ENCODE measurements at places on chromosomes 2 and 18.

- no peak for DNase-seq
These were observed 453.2 kb upstream of the PIK3C3 start for GRCh38 chr18:41501848-41502247.

DNA sequence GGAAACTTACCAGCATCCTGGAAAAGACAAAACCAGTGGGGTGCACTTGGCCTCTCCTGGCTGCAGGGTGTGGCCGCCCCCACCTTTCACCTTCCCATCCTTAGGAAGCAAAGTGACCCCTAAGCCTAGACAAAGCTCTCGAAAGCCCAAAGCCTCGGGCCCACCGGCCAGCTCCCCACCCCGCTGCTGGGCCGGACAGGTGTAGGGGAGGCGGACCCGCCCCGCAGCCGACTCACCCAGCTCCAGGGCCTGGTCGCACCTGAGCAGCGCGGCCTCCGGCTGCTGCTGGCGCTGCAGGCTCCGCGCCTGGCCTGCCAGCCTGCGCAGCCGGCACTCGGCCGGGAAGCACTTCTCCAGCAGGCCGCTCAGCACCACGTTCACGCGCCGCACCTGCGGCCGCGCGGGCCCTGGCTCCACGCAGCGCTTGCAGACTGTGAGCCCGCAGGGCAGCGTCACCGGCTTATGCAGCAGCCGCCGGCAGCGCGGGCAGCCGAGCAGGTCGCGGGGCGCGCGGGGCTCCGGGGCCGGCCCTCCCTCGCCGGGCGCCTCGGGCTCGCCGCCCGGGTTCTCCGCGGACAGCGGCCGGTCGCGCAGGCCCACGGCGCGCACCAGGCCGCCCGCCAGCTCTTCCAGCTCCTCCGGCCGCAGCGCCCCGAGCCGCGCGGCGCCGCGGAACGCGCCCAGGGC lies 979 bp downstream of the LONRF2 start:
- peak; percentile 31 for DNase-seq

DNA sequence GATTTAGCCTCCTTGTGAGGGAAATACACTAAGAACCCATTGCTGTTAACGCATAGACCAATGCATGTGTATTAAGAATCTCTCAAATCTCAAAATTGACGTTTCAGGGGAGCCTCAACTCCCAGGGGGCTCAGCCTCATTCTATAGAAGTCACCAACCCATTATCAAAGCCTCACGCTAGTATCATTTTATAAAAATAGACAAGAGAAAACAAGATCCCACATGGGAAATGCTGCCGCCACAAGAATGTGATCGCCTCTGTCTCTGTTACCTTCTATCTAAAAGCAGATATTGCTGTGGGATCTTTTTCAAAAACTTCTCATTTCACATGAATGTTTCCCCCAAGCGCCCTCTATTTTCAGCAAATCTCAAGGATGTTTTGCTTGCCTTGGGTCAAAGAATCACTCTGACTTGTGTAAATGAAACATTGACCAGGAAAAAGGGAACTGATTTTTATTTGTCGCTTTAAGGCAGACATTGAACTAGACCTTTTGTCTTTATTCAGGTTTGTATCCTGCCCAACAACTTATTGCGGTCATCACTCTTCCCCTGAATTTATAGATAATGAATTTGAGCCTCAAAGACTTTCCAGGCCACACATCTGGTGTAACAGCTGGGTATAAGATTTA lies 679.0 kb upstream of the ID2 start:
- no peak for DNase-seq

DNA sequence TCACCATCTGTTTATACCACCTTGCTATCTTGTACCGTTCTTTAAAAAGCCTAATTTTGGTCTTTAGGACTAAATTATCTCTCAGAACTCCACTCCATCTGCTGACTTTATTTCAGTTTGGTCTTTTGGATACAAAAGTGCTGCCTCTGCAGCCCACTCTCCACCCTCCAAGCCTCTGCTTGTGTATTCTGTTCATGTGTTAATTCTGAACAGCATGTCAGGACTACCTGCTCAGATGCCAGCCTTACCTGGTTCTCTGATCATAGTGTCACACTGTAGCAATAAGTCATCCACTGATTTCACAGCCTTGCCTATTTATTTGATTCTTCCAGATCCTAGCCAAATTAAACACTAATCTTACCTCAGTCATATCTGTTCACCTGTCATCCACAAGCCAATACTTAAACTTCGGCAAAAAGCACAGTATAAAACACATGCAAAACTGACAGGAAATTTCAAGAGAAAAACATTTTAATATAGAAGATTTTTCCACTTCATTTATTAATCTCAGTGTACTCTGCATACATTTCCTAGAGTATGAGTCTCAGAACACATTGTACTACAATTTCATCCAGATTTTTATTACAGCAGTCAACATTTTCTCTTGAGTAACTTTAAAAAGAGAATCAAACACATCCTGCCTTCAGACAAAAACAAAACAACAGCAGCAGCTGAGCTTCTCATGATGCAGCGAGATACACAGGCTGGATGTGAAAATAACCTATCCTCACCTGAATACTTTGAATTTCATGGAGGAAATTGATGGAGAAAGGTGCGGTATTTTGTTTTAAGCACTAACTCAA lies 64.9 kb downstream of the PPP1R1C start:
- no peak for DNase-seq

GRCh38 chr2:86285571-86285970 lies 51.9 kb downstream of the REEP1 start:
- DNase-seq: no peak

GRCh38 chr2:43717322-43717721 lies 41.1 kb upstream of the C1GALT1C1L start:
- no peak for DNase-seq

DNA sequence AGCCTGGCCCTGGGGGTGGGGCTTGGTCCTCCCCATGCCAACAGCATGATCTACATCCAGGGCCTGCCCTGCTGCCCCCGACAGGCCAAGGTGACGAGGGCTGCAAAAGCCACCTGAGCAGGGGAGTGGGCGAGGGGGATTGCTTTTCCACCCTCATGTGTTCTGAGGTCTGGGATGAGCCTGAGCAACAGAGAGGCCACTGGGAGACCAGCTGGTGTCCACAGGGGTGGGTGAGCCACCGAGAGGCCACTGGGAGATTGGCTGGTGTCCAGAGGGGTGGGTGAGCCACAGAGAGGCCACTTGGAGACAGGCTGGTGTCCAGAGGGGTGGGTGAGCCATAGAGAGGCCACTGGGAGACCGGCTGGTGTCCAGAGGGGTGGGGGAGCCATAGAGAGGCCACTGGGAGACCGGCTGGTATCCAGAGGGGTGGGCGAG lies 147.4 kb upstream of the GPC1 start:
- no peak for DNase-seq

DNA sequence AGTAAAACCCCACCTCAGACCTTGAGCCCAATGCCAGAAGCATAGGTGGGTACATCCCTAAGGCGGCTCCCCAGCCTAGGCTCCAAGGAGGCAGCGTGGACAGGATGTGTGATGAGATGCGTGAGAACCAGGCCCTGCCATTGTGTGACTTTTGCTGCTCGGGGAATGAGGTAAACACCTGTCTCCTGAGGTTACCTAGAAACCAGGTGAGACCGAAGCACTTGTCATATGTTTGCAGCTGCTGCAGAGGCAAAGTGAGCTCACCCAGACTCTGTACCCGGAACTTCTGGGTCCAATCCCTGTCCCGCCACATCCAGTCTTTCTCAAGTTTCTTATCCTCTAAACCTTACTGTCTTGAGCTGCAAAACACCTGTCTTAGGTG lies 3.4 kb downstream of the FBLN7 start:
- DNase-seq: no peak

GRCh38 chr2:134763164-134763710 lies 44.4 kb upstream of the TMEM163 start:
- no peak for DNase-seq

GRCh38 chr2:62785216-62785615 lies 79.7 kb downstream of the EHBP1 start:
- DNase-seq: no peak

DNA sequence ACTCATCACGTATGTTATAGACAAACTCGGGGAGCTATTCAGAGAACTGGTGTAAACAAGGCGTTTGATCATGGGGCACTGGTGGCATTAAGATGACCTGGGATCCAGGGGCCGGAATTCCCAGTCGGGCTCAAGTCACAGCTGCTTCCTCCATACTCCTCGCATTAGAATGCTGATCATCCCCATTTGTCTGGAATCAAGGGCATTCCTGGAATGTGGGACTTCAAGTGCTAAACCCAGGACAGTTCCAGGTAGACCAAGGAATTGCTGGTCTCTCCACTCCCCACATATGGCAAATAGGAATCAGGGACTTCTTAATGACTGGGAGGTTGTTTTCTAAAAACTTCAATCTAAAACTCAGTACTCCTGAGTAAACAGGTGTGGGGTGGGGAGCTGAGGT lies 355.7 kb upstream of the RAB6C start:
- DNase-seq: no peak

- DNase-seq: no peak
These were observed 179.9 kb downstream of the RPIA start for GRCh38 chr2:88871336-88871735.

GRCh38 chr18:77058290-77058835 lies 74.2 kb downstream of the MBP start:
- peak; percentile 81 for DNase-seq
